ENCODE measurements at places on chromosomes 12 and 14.
A peak's percentile ranks its signal among the peaks of the same experiment; 100 is the strongest.

- DNase-seq = no peak
These were observed 54.3 kb downstream of the SVOP start for GRCh38 chr12:108966378-108967151.

- no peak for DNase-seq
These were observed 106.4 kb downstream of the PRKD1 start for GRCh38 chr14:29821242-29821641.

GRCh38 chr14:80388980-80389711 lies 177.8 kb upstream of the DIO2 start:
- no peak for DNase-seq

- no peak for DNase-seq
These were observed 17.0 kb downstream of the FGD6 start for GRCh38 chr12:95200128-95200894.

GRCh38 chr12:53344487-53344823 lies 8.3 kb upstream of the SP7 start:
- no peak for DNase-seq

GRCh38 chr14:77590845-77591485 lies 25.5 kb downstream of the SPTLC2 start:
- no peak for DNase-seq

DNA sequence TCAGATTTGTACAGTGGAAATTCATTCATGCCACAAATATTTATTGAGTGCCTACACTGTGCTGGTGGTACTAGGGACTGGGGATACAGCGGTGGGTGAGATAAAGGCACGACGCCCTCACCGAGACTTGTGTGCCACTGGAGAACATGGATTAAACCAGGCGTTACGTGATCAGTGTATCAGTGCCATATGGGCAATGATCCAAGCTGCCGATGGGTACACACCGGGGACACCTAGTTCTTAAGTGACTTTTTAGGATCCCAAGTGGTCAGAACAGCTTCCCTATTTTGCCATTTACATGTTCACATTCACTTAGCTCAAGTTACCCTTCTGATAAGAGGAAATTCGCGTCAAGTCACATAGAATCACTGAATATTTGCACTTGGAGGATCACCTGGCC lies 236.7 kb downstream of the CACNA1C start:
- no peak for DNase-seq

DNA sequence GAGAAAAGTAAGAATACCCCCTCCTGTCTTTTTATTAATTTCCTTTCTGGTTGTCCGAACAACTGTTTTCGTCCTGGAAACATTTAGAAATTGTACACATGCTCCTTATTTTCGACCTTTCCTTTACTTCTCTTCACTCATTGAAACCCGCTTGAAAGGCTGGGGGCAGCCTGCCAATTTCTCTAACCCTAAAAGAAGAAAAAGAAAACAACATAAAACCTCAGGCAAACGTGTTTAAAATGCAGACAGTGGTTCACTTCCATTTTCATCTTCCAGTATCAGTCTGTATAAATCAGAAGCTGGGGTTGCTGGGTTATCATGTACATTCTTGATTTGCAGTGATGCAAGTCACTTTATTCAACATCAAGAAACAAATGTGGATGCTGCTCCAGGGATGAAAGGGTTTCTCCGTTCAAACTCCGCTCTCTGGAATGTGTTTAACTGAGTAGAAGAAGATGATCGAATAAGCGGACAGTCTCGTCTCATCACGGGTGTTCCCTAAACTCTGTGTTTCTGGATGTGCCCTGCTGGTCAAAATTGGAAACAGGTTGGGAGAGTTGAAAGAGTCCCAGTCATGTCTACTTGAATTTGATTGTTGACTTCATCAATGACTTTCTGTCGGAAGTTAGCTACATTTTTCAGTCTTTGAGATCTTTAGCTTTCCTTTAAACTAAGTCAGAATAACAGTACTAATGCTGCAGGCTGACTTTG lies 1042.2 kb downstream of the BCL11B start:
- no peak for DNase-seq

GRCh38 chr14:58697930-58698642 lies 60.3 kb downstream of the DACT1 start:
- DNase-seq = peak; percentile 69

DNA sequence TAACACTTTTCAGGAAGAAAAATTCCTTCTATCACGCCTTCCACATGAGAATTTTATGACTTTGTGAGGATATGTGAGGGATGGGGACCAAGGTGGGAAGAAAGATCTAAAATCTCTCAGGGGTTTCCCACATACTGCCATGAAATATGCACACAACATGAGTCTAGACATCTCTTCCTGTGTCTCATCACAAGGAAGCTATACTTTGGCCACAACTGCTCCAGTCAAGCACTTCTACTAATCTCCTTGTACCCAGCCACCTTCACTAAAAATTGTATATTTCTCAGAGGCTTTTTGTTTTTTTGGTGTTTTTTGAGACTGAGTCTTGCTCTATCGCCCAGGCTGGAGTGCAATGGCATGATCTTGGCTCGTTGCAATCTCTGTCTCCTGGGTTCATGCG lies 3.2 kb downstream of the OSBPL8 start:
- DNase-seq = no peak

DNA sequence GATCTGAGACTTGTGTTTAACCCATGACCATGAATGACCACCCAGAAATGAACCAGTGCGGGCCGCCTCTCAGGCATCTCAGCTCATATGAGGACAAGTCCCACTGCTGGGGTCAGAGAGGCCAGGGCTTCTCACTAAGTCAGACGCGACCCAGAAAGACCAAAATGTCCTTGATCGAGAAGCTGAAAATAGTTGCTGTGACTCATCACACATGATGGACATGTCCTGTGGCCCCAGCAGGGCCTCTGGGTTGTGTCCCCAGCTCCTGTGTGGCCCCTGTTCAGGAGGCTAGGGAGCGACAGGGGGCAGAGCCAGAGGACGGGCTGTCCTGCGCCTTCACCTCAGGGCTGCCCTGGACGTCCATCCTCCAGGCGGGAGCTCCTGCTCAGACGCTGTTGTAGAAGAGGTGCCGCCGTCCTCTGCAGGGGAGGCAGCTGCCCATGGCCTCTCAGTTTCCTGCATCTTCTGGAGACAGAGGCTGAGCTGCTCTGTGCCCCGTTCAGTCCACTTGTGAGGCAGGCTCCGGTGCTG lies 29.0 kb upstream of the FAM181A start:
- no peak for DNase-seq

- DNase-seq = no peak
These were observed 113.0 kb downstream of the RMST start for GRCh38 chr12:97575403-97576193.

- DNase-seq = peak; percentile 41
These were observed 2.0 kb upstream of the MDM1 start for GRCh38 chr12:68334132-68334531.

GRCh38 chr12:19430988-19431387 lies 8.3 kb upstream of the AEBP2 start:
- DNase-seq = no peak

- DNase-seq = peak; percentile 66
These were observed at the start of gene OAS1 for GRCh38 chr12:112906712-112907414. Gene OAS1 (plus strand): TSS chr12:112906962. CDS start chr12:112907040, 78 bp downstream.

GRCh38 chr14:79050787-79051727 lies 880.9 kb downstream of the NRXN3 start:
- no peak for DNase-seq

DNA sequence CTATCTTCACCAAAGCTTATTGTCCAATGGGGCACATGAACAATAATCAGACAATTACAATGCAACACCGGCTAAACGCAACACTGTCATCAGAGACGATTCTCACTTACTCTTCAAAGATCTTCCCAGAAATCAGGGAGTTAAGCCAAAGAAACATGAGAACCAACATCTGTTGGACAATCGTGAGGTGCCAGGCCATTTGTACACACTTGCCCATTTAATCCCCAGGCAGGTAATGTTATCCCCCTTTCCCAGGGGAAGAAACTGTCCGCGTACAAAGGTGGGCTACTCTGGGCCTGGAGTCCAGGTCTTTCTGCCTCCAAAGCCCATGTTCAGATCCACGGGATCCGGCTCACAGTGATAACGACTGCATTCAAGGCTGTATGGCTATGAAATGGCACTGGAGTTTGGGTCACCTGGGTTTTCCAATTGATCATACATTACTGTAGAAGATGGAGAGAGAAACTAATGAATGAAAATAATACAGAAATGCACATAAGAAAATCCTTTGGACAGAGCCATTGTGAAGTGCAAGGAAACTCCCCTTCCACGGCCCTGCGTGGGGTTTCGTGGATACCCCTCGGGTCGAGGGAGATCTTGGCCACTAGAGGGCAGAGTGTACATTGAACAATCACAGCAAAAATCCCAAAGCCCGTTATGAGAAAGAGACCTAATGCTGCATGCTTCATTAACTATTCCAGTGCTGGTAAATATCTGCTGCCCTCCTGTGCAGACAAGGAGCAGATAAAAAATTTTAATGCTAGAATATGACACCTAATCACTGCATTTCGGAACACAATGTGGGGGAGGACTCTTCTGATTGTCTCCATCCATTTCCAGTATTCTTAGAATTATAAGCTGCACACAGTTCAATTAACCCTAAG lies 111.4 kb downstream of the EGLN3 start:
- DNase-seq = peak; percentile 11

DNA sequence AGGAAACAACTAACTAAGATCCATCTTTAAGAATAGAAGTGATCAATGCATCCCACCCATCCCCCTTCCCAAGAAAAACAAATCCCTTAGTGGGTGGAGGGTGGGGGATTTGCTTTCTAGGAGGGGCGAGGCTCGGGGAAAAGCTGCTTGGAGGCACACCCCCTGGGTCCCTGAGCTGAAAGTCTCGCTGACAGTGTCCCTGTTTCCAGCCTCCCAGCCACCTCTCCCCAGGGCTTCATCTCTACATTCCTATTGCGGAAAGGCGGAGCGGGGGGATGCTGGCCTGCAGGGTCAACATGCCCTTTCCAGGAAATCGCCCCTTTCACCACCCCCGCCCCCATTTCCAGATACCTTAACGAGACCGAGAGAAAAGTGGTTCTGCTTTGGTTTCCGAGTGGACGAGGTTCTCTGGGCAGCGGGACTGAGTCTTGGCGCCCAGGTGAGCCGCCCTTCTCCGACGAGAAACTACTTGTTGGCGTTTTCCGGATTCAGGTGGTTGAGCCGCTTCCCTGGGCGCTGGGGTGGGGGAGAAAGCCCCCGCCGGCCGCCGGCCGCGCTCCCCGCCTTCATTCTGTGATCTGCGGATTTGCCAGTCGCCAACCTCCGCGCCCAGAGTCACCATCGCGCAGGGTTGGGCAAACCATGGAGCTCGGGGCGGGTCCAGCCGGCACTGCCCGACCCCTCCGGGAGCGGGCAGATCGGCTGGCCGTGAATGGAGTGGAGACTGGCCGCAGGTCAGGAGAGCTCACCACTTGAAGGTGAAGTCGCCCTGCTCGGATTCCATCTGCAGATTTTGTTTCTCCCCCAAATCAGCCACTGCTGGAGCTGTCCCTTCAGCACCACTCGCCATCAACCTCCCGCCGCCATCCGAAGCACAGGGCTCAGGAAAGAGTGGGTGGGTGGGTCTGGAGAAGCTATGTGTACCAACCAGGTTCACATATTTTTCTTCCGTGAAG lies 505 bp downstream of the KCNC2 start:
- DNase-seq = no peak

GRCh38 chr14:20631880-20632389 lies 9.6 kb downstream of the OR6S1 start:
- DNase-seq = no peak

DNA sequence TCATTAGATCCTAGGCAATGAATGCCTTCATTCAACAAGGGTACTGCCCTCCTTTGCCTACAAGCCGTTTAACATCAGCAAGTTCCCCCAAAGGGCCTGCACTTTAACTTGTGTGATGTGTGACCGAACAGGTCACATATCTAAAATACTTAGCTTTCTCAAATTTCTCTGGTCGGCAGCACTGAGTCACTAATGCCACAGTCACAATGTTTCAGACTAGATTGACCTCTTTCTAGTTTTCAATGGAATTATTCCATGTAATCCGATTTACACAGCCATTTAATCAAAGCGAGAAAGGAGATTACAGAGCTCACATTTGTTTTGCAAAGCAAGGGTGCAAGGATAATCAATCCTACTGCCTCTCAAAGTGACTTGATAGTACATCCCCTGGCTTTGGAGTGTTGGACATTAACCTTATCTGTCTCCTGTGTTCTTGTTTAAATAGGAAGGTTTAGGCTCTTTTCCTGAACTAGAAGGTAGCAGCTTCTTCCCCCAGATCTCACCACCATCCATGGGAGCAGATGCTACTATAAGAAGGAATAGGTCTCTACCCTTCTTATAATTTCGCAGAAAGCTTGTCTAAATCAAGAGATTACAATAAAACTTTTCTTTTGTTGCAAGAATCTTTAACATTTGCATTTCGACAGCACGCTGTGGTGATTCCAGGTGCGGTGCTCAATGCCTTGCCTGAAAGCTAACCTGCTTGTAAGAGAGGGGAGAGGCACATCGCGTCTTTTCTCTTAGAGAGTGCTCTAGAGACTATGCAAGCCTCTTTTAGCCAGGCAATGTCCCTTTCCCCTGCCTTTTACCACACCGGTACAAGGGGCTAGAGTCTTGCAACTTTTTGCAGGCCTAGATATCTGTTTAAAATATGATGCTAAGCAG lies 1.8 kb downstream of the KITLG start:
- DNase-seq = no peak

GRCh38 chr14:30283822-30284446 lies 275.0 kb upstream of the G2E3 start:
- DNase-seq = no peak

- no peak for DNase-seq
These were observed 2.3 kb upstream of the ITGA5 start for GRCh38 chr12:54421175-54421878.

DNA sequence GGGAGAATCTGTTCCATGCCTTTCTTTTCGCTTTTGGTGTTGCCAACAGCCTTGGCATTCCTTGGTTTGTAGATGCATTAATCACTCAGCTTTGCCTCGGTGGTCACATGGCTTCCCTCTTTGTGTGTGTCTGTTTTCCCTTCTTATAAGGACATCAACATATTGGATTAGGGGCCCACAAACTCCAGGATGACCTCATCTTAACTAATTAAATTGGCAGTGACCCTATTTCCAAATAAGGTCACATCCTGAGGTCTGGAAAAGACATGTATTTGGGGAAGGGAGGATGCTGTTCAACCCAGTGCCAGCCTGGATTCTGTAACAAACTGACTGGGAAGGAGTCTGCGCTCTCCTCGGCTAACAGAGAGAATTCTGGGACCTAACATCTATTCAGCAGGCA lies 365.7 kb upstream of the FKBP4 start:
- no peak for DNase-seq

DNA sequence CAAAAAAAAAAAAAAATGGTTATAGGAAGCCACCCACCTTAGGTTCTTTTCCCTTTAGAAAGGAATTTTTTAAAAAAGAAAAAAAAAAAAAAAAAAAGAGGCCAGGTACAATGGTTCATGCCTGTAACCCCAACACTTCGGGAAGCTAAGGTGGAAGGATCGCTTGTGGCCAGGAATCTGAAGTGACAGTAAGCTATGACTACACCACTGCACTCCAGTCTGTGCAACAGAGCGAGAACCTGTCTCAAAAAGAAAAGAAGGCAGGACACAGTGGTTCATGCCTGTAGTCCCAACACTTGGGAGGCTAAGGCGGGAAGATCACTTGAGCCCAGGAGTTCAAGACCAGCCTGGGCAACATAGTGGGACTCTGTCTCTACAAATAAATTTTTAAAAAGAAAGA lies 36.0 kb downstream of the SPTLC2 start:
- DNase-seq = no peak
